ENCODE measurements at places on chromosomes 5 and 9.

DNA sequence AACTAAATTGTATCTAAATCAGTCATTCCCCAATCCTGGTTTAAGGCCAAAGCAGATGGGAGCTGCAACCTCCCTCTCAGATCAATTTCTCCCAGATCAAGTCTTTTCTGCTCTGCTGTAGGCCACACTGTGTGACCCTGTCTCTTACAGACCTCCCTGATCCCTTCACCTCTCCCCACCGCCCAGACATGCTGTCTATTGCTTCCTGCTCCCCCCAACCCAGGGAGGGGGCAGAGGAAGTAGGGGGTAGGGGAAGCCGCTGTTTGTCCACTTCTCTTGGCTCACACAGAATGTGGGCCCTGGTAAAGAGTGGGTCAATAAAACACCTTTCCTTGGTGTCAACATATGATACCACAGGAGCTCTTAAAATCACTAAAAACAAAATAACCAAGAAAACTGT lies 226.3 kb downstream of the ENC1 start:
- DNase-seq = no peak

- no peak for DNase-seq
These were observed 12.6 kb downstream of the CRB2 start for GRCh38 chr9:123368536-123369153.

DNA sequence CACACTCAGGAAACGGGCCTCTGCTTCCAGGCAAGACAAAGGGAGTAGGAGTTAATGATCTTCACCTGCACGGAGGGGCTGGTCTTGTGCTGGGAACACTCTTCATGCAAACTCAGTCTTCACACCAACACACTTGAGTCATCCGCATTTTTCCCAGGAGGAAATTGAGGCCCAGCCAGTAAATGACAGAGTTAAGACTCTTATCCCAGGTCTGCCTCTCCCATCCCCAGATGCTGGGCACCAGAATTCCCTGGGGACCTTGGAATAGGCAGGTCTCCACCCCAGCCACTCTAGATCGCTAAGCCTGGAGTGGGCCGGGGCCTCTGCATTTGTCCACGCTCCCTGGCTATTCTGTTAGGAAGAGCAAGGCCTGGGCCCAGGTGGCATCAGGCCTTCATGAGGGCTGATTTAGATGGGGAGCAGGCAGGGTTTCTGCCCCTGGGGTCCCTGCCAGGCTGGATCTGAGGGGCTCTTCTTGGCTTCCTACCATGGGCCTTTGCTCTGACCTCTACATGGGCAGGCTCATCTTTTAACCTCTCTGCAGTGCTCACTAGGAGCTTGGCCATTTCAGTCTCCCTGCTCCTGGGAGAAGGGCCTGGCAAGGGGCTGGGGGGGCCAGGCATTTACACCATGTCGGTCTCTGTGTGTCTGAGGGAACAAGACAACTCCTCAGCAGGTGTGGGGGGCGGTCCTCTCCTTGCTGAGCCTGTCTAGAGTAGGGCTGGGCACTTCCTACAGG lies 77.3 kb downstream of the AMBP start:
- no peak for DNase-seq

DNA sequence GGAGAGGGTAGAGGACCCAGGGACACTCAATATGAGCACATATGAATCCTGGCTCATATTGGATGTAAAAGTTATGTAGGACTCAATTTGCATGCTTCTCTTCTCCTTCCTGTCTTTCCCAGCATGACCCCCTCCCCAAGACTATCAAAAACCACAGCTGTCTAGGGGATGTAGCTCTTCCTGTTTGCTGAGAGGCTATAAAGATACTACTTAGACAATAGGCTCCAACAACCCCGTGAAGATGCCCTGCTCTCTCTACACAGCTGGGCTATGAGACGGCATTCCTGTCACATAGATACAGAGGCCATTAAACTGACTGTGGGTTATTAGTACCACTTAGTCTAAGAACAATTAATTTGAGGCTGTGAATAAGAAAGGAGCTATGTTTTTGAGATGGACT lies 56.5 kb upstream of the PCSK1 start:
- no peak for DNase-seq

DNA sequence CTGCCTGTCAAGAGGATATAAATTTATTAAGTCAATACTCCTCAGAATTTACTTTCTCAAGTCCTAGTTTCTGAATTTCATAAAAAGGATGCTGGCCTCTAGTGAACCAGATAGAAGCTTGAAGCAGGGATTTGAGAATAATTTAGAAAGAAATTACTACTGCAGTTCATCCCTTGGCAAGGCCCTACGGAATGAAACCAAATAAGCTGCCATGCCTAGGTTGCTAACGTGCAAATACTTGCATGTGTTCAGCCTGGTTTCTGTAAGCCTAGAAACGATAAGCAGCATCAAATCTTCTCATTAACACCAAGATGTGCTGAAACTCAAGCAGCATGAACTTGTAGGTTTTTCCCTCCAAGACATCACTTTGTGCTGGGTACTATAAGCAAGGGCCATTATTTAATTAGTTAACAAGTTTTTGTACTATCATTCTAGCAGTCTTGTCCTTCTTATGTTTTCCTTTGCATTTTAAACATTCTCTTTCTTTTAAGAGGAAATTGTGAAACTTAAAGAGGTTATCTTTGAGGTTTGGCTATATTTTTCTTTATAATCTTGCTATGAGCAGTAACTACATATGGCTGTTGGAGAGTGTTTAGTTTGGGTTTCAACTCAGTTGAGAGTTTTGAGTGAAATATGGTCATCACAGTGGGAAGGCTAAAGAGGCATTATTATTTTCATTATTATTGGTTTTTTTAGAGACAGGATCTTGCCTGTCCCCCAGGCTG lies 71.8 kb downstream of the ADAMTSL1 start:
- DNase-seq = no peak

GRCh38 chr5:77828445-77828844 lies 52.3 kb upstream of the TBCA start:
- DNase-seq = no peak

Data from CD4-positive, alpha-beta T cell treated with Interleukin-1 beta for 1 hour (primary cell).